ENCODE measurements at places on chromosomes 2 and 18.

DNA sequence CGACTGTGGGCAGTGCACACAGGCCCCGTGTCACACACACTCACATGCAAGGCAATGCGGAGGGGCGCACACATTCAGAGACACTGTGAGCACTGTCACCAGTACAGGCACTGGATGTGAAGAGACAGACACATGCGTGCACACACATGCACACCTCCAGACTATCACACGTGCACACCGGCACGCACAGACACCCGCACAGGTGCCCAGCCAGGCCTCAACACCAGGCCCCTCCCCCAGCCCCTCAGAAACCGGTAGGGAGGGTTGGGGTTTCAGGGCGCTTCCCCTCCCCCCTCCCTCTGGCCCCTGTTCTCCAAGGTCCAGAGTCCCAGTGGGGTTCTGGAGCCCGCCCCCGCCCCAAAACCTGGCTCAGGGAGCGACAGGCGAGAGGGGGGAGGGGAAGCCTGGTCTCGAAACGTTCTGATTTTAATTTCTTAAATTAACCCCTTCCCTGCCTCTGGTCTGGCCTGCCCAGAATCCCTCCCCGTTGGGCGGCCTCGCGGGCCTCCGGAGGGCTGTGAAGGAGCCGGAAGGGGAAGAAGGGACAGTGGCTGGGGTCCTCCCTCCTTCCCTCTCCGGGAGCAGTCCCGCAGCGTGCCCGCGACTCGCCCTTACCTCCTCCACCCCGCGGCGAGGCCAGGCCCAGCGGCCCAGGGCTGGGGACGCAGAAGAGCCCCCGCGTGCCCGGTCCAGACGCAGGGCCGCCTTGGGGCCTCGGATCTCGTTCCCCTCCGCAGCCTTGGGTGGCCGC is 558 bp downstream of the FBXO41 start:
- DNase-seq = no peak

GRCh38 chr2:198054299-198054698 is 249.9 kb downstream of the PLCL1 start:
- DNase-seq = peak; percentile 30

DNA sequence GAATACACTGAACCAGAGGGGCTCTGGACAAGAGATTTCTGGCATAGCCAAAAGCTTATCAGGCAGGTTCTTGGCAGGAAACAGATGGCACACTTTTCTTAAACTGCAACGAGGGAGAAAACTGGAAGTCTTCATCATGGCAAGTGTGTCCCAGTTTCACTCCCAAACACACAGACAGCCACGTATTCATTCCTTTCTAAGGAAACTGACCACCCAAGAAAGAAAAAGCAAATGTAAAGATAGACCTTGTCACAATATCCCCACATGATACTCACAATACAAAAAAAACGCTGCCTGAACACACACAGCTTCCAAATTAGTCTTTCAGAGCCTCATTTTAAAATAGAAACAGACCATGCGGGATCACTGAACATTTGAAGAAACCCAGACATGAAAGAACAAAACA is 40.6 kb upstream of the RTTN start:
- no peak for DNase-seq

DNA sequence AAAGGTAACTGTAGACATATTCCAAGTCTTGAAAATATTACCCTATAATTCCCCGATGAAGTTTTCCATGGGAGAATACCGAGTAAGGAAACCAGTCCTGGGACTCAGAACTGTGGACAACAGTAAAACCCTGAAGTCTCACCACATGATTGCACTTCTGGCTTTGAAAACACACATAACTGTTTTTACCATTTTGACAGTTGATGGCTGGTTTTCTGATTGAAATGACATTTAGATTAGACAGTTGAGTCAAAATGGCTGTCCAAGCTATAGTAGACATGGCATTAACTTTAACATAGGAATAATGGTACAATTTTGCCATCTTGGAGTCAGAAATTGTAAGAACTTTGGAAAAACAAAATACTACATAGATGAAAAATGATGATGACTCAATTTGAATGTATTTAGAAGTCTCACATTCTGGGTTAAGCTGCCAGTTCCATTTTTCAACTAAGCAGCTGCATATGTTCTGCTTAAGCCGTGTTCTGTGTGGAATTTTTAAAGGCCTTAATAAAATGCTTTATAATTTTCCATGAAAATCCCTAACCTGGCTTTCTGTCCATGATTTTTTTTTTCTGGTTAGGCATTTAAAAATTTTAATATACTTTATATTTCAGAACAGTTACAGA is 38.3 kb upstream of the WIPF1 start:
- no peak for DNase-seq

DNA sequence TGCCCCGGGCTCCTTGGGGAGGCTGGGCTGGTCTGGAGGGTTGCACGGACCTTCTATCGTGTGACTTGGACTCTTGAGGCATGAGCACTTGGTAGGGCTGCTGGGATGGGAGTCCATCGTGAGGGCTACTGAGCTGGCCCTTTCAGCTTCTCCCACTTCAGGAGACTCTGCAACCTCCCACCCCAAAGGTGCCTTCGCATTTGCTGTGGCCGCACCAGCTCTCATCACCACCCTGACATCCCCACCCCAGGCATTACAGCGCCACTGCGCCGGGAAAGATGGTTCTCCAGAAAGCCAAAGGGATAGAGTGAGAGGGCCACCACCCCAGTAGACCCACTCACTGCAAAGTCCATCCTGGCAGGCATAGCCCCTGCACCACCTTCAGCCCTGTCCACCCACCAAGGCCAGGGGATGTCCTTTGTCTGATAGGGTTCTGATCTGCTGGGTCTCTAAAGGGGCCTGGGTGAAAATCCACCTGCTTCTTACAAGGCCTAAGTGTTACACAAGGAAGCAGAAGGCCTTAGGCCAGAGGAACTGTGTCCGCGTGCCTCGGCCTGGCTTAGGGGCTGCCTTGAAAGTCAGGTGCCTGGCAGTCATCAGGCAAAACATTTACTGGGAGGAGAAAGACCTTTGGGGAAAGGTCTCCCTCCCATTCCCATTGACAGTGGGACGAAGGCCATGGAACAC is 5.1 kb downstream of the EHD3 start:
- DNase-seq = no peak

DNA sequence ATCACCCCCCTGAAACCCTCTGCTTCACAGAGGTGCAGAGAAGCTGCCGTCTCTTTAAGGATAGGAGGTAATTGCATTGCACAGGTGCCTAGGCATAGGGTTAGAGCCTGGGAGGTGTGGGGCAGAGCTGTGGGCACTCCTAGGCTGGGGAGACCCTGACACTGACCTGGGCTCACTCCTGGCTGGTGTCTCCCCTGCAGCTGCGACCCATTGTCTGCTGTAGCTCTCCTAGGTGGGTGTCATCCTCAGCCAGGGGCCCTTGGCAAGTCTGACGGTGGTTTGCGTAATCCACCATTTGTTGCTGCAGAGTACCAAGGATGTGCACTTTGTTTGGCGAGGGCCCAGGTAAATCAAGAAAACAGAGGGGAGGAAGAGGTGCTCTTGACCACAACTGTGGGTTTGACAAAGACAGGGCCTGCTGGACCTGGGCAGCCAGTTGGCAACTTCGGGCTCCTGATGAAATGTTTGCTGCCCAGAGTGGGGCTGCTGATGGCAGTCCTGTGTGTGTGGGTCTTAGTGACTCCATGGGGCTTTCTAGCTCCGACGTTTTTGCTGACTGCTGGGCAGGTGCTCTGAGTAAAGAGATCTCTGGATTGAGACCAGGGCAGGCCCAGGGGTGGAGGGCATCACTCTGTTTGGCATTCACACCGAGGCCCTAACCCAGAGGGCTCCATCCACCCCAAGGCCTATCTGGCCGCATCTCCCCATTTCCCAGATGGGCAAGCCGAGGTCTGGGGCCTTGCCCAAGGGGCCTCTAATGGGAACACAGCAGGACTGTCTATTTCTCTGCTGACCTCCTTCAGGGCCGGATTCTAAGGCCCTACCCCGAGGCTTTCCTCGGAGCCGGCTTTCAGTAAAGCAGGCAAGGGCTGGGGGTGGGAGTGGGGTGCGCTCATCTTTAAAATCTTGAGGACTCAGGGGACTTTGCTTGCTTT is 67.7 kb downstream of the EDAR start:
- no peak for DNase-seq

DNA sequence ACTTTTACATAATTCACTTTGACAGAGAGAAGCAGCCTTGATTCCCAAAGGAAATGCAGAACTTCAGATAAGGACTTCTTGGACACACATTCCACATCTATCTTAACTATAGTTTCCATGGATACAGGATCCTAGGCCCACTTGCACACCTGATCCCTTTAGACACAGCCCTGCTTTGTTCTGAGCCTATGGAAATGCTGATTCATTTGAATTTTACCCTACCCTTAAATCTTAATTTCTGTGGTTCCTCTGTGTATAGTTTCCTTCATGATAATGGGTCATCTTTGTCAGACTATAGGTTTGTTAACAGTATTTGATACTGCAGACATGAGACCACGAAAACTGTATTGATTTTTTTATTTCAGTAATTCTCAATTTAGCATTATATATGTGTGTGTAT is 77.4 kb downstream of the ACTR3 start:
- DNase-seq = no peak

- DNase-seq = no peak
Observed at GRCh38 chr18:7017013-7017412, 100.6 kb downstream of the LAMA1 start.

DNA sequence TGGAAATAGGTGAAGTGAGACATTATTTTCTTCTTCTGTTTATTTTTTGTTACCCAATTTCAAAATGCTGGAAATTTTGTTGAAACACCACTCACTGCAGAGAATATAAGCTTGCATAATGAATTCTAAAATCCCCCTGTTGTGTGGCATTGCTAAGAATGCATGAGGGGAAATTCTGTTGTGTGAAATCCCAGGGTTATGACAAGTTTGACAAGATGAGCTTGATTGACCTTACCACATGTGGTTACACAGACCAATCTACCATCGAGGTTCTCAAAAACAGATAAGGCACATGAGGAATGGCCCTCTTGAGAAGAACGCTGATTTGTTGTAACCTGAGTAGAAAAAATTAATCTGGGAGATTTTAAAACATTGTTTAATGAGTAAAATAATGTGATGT is 261.6 kb upstream of the MMADHC start:
- DNase-seq = no peak

GRCh38 chr2:230312638-230313037 is 14.4 kb upstream of the SP140L start:
- DNase-seq = no peak

- no peak for DNase-seq
Observed at GRCh38 chr2:232866104-232866503, 4.0 kb upstream of the SNORC start.

GRCh38 chr2:103789381-103790095 is 1027.7 kb downstream of the TMEM182 start:
- peak; percentile 54 for DNase-seq

- DNase-seq = no peak
Observed at GRCh38 chr18:7608781-7609201, 41.7 kb downstream of the PTPRM start.

GRCh38 chr2:64291181-64291580 is 147.0 kb upstream of the PELI1 start:
- no peak for DNase-seq

- no peak for DNase-seq
Observed at GRCh38 chr2:46525522-46526155, 46.3 kb downstream of the TMEM247 start.

DNA sequence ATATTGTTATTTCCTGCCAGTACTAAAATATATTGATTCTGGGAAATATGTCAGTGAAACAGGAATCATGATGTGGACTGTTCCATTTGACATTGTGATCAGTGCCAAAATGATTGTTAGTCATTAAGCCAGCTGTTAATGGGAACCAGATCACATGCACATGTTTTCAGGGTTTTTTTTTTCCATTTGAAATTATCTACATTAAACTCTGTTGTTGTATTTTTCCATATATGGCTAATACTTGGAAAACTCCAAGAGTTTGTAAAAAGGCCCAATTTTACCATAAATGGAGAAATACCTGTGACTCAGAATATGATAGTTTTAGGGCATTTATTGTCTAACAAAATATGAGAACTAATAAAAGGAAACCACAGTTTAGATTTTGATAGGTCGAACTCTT is 13.4 kb downstream of the ITGAV start:
- no peak for DNase-seq

- DNase-seq = no peak
Observed at GRCh38 chr2:158346032-158346431, 110.5 kb downstream of the CCDC148 start.

GRCh38 chr18:21230436-21230835 is 11.6 kb upstream of the GREB1L start:
- DNase-seq = no peak

GRCh38 chr2:56444339-56444738 is 260.5 kb downstream of the CCDC85A start:
- no peak for DNase-seq

DNA sequence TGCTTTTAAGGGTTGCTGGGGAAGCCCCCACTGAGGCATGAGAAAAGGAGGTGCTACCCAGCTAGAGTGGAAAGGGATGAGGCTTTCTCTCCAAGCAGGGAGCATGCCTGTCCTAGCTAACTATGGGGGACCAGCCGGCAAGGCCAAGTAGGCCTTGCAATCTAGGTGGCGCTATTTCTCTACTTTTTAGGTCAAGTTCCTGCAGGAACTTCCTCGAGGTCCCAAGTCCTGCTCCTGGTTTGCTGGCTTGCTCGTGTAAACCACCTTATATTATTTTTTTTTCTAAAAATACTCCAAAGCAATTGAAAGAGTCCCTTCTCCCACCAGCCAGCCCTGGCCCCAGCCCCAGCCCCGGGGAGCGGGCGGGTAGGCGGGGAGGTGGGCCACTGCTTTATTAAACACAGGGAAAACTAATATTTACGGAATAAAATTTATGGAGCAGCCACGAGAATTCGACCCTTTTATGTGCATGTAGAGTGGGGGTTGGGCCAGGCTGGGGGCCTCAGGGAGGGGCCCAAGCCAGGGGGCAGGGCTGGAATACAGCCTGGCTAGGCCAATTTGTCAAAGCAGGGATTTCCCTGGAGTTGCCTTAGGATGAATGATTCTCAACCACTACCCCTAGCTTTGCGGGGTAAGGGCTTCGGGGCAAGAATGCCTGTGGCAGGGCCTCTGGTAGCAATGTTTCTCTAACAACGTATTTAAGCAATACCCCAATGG is 12.8 kb upstream of the IHH start:
- peak; percentile 63 for DNase-seq

GRCh38 chr2:219060821-219061791 is at the start of gene IHH:
IHH (minus strand) TSS chr2:219060921; CDS start chr2:219060467, 454 bp downstream.
- DNase-seq = peak; percentile 13

GRCh38 chr2:127000937-127001336 is 102.2 kb downstream of the TEX51 start:
- DNase-seq = no peak

- no peak for DNase-seq
Observed at GRCh38 chr2:19673213-19673791, 228.5 kb downstream of the TTC32 start.

DNA sequence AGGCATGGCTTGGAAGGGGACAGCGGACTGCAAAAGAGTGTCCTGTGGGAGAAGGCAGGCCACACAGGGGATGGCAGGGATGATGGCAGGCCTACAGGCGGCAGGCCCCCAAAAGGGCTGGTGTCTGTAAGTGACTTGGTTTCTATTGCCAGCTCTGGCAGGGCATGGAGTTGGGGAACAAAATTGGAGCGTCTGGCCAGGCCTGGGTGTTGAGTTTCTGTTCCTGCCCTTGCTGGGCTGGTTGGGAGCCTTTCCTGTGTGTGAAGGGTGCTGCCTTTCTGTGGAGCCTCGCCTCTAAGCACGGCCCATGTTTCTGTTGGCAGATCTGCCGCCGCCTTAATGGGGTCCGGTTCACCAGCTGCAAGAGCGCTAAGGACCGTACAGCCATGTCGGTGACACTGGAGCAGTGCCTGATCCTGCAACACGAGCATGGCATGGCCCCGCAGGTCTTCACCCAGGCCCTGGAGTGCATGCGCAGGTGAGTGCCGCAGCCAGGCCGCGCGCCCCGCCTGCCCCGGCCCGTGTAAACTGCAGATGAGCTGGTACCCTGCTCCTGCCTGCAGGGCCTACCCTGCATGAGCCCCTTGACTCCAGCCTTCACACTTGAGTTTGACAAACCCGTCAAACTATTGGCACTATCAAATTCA is 31.5 kb downstream of the COA5 start:
- no peak for DNase-seq
